ENCODE measurements at places on chromosomes 12 and 14. TPM values are rescaled to one million over a fixed set of nuclear protein-coding genes. Genes with fewer than 3 reads are reported as not detected.

GRCh38 chr12:104011253-104011652, 38.7 kb downstream of the GLT8D2 start:
- DNase-seq, result no peak

- no peak for DNase-seq
Measured at GRCh38 chr14:49582113-49582977, 3.8 kb downstream of the RPS29 start.

DNA sequence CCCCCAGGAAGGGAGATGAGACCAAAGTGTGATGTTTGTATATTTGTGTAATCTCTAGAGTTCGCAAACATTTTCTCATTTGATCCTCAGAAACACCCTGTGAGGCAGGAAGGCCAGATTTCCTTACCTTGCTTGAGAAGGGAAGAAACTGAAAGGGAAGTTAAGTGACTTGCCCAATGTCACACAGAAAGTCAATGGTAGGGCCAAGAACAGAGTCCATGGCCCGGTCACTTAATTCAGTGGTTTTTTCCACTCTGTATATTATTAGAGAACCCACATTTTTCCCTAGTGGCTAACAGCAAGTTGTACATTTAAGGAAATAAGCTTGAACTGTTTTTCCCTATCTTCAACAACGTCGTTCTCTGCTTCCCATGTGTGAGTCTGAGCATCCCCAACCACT, 25.6 kb upstream of the CHPT1 start:
- no peak for DNase-seq

RGS6 gene
- total RNA-seq, result 23.0 TPM

- no peak for DNase-seq
Measured at GRCh38 chr14:33835677-33836076, 115.2 kb downstream of the EGLN3 start.

- DNase-seq, result no peak
Measured at GRCh38 chr12:52313461-52313860, 7.7 kb downstream of the KRT83 start.

GDF3 gene
- total RNA-seq, result 0.19 TPM

CCDC177 gene
- total RNA-seq, result not detected

MANSC4 gene
- not detected for total RNA-seq

DNA sequence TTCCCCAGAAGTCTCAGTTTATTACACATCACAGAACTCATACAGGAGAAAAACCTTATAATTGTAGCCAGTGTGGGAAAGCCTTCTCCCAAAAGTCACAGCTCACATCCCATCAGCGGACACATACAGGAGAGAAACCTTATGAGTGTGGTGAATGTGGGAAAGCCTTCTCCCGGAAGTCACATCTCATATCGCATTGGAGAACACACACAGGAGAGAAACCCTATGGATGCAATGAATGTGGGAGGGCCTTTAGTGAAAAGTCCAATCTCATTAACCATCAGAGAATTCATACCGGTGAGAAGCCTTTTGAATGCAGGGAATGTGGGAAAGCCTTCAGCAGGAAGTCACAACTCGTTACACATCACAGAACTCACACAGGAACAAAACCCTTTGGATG, 20.1 kb downstream of the ZNF84 start:
- DNase-seq, result no peak

MRPL42 gene
- total RNA-seq, result 47.0 TPM

DNA sequence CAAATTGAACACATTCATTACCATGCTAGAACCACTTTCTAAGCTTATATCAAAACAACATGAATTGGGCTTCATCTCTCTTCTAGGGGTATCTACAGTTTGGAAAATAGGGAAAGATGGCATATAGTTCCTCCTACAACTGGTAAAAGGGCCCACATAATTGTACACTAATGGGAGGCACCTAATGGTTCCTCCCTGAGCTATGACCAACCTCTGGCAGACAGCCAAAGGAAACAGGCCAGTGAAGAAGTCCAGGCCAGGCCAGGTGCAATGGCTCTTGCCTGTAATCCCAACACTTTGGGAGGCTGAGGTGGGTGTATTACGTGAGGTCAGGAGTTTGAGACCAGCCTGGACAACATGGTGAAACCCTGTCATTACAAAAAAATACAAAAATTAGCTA, 23.2 kb upstream of the APOF start:
- no peak for DNase-seq

DNA sequence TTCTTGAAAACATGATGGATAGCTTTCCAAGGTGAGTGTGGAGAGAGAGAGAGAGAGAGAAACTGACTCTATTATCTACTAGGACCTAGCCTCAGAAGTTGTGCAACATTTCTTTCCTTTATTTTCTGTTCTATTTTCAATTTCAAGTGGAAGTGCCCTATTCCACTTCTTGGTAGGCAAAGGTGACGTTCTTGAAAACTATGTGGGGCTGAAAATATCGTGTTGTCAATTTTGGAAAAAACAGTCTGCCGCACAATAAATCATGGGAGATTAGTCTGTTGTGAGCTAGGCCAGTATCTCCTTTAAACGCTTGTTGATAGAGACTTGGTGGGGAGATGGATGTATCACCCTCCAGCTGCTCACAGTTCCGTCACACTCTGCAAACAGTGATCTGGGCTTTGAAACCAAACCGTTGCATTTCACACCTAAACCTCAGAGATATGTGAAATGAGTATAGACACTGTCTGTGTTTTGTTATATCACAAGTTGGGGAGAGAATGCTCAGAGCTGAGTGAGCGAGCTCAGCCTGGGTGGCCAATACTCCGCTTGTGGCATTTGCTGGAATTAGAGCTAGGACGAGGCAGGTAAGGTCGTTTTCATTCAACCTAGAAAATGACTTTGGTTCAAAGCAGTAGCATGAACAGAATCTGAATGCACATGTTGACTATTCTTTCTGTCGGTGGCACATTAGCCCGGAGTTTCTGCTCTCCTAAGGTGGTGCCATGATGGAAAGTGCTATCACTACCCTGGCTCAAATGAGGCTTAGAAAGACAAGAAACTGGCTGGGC, 75.1 kb upstream of the ST8SIA1 start:
- no peak for DNase-seq

- no peak for DNase-seq
Measured at GRCh38 chr12:131211340-131211938, 257.7 kb downstream of the ADGRD1 start.

GRCh38 chr12:61355105-61355504, 905.1 kb upstream of the USP15 start:
- DNase-seq, result no peak

IL31 gene
- not detected for total RNA-seq

- DNase-seq, result no peak
Measured at GRCh38 chr12:2682296-2683251, 112.2 kb upstream of the FKBP4 start.

IFNG-AS1 gene
- total RNA-seq, result 0.58 TPM

GRCh38 chr12:18721452-18721851, 16.4 kb downstream of the PLCZ1 start:
- DNase-seq, result no peak

TOX4 gene
- total RNA-seq, result 84.8 TPM

DNA sequence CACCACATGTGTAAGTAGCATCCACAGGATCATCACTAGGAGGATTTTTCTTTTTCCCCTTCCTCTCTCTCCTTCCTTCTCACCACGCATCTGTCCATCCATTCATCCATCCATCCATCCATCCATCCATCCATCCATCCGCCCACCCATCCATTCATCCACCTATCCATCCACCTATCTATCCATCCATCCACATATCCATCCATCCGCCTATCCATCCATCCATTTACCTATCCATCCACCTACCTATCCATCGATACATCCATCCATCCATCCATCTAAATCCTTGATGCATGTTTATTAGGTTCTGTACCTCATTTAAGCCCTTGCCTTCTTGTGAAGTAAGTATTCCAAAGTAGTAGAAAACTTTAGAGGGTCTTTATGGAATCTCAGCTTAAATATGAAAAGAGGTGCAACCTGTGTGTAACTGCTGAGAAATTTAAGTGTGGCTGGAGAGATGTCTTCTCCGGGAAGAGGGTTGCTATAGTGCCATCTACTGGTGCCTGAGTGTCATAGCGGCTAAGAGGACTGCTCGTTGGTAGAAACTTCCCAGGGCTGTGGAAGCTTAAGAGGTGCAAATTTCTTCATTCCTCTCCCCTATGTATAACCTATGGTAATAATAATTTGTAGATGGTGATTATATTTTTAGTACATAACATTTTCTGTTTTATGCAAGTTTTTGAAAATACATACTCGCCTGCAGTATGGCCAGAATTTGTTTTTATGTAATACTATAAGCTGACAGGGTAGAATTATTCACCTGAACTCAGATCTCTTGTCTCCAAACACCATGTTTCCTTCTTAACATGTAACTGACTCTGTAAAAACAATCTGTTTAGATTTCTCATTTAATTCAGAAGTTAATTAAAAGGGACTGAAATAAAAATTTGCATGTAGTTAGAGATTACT, 46.0 kb downstream of the MYO1H start:
- no peak for DNase-seq

DNA sequence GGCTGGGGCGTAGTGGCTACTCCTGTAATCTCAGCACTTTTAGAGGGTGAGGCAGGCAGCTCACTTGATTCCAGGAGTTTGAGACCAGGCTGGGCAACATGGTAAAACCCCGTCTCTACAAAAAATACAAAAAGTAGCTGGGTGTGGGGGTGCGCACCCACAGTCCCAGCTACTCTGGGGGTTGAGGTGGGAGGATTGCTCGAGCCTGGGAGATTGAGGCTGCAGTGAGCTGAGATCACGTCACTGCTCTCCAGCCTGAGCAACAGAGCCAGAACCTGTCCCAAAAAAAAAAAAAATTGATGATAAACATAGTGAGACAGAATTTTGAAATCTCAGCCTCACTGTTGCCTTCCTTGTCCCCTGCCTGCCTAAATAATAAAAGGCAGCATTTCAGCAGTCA, 40.0 kb downstream of the PTPN11 start:
- no peak for DNase-seq

KRT77 gene
- total RNA-seq, result not detected

- no peak for DNase-seq
Measured at GRCh38 chr12:105721051-105721825, 390.7 kb downstream of the C12orf75 start.
